ENCODE measurements at places on chromosomes 2 and 18.

DNA sequence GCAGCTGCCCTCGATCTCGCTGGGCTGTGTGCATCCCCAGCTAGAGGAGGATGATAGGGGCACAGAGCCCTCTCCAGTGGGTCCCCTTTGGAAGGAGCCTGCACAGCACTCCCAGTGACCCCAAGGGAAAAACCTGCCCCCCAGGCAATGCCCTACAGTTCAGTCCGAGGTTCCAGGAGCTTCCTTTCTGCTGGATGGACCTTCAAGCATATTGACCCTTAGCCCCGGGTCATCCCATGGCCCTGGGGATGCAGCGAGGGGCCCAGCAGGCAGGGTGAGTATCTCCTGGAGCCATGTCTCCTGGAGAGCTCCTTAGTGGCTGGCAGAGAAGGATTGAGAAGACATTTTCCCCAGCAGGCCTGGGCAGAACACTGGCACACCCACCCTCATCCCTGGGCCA lies 45.4 kb upstream of the CTDP1 start:
- DNase-seq, result no peak

GRCh38 chr18:155688-156087 lies 2.7 kb upstream of the USP14 start:
- no peak for DNase-seq

GRCh38 chr2:10932345-10933151 lies 20.8 kb downstream of the KCNF1 start:
- no peak for DNase-seq

- no peak for DNase-seq
Observed at GRCh38 chr2:38010995-38011394, 65.0 kb downstream of the CYP1B1 start.

GRCh38 chr2:38932586-38932985 lies 42.9 kb downstream of the ARHGEF33 start:
- no peak for DNase-seq

- DNase-seq, result no peak
Observed at GRCh38 chr2:224971214-224971613, 71.1 kb downstream of the DOCK10 start.

- DNase-seq, result no peak
Observed at GRCh38 chr2:188922191-188922590, 52.0 kb upstream of the COL3A1 start.

GRCh38 chr2:10065773-10066055 lies 14.5 kb downstream of the CYS1 start:
- DNase-seq, result no peak

- DNase-seq, result no peak
Observed at GRCh38 chr18:44411262-44411905, 269.3 kb upstream of the SETBP1 start.

DNA sequence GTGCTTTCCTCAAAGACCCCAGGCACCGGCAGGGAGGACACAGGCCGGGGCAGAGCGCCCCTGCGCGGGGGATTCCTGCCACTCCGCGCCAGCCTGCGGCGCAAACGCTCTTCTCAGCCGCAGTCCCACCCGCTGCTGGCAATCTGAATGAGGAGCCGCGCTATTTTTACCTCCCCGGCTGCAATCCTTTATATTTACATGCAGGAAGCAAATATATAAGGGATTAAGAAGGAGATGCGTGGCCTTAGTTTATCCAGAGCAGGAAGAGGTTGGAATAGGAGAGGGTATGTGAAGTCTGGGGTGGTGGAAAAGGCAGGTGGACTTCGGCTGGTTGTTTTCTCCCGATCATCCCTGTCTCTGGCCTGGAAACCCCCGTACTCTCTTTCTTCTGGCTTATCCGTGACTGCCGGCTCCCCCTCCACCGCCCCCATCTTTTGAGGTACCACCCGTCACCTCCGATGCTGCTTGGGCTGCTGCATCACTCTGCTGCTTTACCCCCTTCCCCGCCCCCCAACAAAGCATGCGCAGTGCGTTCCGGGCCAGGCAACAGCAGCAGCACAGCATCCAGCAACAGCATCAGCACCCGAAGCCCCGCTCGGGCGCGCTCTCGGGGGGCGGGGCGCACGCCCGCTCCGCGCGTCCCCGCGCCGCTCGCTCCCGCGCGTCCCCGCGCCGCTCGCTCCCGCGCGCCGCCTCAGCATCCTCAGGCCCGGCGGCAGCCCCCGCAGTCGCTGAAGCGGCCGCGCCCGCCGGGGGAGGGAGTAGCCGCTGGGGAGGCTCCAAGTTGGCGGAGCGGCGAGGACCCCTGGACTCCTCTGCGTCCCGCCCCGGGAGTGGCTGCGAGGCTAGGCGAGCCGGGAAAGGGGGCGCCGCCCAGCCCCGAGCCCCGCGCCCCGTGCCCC lies at the start of gene ADAM23:
TSS of gene ADAM23 (plus strand) at position 700 of the 902 bp plus-strand sequence. CDS start 335 bp downstream, outside the sequence.
- DNase-seq, result no peak

- DNase-seq, result no peak
Observed at GRCh38 chr18:59498506-59499086, 139.5 kb upstream of the LMAN1 start.

DNA sequence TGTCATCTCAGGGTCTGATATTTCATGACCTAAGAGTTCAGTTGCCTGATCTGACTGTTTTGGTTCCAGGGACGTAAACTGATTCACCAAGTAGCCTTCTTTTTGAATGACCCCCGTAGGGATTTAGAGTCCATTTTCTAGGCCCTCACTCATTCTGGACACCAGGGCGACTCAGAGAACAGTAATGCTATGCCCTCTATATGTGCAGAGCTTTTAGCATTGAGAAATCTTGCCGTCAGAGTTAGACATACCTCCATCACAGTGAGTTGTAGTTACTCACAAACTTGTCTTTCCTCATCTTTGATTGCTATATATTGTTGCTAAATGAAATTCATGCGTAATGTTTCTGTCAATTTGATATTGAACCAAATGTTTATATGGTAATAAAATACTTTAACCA lies 92.3 kb downstream of the OSBPL6 start:
- DNase-seq, result no peak

DNA sequence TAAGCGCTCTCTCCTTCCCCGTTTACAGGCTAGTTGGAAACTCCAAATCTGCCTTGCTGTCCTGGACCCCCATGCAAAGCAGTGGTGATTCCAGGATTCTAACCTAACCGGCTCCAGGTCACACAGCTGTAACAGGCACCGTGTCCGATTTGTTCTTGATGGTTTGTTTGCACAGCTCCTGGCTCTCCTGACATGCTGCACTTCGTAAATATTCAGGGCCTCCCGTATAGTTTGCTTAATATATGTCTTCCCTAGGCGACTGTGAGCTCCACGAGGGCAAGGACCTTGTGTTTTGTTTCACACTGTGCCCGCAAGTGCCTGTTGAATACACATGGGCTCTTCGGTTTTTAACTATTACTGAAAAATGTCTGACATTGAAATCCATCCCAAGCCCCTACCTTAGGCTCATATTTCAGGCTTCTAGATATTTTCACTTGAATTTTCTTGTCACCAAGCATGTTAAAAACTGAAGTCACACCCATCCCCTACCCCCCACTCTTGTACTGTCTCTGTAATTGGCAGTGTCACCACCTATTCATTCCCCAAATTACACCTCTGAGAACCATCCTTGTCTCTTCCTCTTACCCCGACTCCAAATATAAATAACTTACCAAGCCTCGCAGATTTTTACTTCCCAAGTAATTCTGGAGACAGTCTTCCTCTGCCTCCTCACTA lies 1.0 kb upstream of the PUM2 start:
- peak; percentile 58 for DNase-seq

DNA sequence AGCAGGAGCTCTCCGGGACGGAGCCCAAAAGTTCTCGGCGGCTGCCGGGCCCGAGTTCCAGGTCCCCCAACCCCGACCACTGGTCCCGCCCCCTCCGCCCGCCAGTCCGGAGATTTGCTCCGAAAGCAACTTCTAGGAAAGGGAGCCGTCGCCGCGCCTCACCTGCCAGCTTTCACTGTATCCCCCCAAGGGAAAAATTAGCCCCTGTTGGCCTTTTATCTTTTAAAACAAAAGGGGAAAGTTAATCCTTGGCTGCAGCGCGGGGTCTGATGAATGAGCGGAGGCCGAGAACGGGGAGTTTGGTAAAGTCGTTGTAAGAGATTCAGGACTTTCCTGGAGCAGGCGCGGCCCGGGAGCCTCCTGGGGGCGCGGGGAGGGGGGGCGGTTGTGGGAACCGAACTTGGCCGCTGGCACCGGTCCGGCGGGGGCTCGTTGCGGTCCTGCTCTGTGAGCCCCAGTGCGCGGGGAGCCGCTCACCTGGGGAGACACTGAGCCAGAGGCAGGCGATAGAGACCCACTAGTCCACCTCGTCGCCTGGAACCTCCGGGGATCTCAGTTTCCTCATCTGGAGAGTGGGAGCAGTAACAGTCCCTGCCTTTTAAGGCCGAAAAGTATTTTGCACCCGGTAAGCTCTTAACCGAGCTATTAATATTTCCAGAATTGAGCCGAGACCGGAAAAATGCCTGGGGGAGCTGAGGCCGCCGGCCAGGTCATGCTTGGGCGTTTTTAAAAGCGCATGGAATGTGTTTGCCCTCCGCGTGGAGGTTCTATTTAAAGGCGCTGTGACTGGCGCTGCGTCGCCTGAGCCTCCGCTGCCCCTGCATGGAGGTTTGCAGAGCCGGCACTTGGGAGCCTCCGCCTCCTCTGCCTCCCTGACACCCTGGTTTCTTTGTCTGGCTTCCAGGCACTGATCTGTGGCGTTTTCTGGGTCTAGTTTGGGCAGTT lies 1.1 kb downstream of the EFHD1 start:
- no peak for DNase-seq

GRCh38 chr2:29879456-29879855 lies 41.9 kb downstream of the ALK start:
- DNase-seq, result no peak

- no peak for DNase-seq
Observed at GRCh38 chr18:79626905-79627749, 52.5 kb upstream of the CTDP1 start.

DNA sequence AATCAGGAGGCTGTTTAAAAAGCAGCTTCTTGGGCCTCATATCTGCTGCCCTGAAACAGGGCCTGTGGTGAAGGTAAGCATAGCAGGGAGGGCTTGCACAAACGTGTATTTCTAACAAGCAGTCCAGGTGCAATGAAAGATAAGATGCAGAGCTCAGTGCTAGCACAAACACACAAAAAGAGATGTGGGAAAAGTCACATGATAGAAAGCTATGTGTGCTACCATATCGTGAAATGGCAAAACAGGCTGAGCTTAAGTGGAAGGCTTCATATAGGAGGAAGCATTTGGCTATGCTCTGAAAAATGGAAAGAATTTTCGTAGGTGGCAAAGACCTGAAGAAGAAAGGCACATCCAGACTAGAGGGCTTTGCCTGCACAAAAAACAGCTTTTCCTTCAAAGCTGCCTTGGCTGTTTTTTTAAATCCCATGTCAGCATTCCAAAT lies 10.2 kb downstream of the RSAD2 start:
- DNase-seq, result no peak

DNA sequence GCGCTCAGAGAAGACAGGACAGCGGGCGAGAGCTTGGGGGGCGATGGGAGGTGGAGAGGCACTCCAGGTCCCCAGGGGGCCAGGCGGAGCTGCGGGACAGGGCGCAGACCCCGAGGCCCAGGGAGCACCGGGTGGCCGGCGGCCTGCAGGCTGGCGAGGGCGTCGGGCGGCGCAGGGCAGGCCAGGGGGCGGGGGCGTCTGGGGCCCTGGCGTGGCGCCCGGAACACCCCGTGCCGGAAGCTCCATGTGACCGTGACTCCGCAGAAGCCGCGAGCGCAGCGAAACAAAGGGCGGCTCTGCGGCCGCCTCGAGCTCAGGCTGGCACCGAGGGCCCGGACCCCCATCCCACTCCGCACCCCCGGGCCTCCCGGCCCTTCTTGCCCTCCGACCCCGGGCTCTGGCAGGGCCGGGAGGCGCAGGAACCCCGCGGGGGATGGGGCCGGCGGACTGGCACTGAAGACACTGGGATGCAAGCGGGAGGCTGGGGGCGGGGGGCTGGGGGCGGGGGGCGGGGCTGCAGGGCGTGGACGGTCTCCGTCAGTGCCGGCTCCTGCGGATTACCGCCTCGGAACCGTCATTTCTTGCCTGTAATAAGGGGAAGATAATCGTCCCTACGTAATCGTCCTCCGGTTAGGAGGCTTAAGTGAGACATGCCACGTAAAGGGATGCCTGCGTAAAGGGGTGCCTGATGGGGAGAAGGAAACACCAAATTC lies 19.1 kb downstream of the SH2D6 start:
- DNase-seq, result peak; percentile 33

DNA sequence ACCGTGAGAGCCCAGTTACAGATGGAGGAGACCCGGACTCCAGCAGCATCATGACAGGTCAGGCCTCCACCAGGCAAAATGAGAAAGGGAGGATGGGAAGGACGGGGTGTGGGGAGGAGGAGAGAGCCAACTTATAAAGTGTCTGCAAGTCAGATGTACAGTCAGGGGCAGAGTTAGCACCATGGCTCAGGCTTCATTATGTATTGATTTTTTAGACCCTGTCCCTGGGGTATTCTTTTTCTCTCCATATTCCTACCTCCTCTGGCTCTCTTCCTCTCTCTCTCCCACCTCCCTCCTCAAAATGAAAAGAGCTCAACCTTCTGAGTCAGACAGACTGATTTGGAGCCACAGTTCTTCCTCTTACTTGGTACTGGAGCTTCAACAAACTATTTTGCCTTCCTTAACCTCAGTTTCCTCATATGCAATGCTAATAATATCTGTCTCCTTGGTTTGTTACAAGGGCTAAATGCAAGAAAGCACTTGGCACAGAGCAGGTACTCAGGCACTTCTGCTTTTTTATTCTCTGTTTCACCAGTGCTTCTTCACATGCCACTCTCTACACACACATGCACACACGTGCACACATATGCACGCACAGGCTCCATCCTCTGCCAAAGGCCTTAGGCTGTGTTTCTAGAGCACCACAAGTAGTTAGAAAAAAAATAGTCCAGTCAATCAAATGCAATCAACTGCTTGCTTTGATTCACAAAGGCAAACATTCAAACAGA lies 92.3 kb upstream of the PKDCC start:
- no peak for DNase-seq

GRCh38 chr2:121346859-121347258 lies 61.9 kb upstream of the TFCP2L1 start:
- no peak for DNase-seq

GRCh38 chr2:19461504-19462255 lies 103.3 kb upstream of the OSR1 start:
- DNase-seq, result no peak

DNA sequence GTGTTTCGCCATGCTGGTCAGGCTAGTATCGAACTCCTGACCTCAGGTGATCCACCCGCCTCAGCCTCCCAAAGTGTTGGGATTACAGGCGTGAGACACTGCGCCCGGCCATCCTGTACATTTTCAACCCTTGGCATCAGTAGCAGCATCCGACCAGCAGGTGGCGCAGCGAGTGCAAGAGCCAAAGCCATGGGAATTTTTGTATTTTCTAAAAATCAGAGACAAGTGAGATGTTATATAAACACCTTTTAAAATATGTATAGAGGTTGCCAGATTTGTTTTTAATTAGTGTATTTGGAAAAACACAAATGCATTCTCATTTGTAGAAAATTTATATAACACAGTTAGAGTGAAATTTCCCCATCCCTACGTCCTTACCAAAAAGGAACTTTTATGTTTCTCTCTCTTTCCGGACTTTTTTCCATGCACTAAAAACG lies 36.8 kb downstream of the MOGAT1 start:
- peak; percentile 6 for DNase-seq

GRCh38 chr2:69298862-69299261 lies 88.2 kb downstream of the GFPT1 start:
- no peak for DNase-seq

Data from NCI-H2081 treated with DMSO at 0.1 percent for 48 hours (cell line).